ENCODE measurements at places on chromosomes 13 and 19.

GRCh38 chr19:46785054-46785979, 3.1 kb downstream of the SLC1A5 start:
- peak; percentile 16 for DNase-seq

- DNase-seq = no peak
These were observed 7.0 kb upstream of the LILRA4 start for GRCh38 chr19:54345938-54346386.

- DNase-seq = peak; percentile 27
These were observed 1.3 kb downstream of the ZNF175 start for GRCh38 chr19:51572410-51572809.

DNA sequence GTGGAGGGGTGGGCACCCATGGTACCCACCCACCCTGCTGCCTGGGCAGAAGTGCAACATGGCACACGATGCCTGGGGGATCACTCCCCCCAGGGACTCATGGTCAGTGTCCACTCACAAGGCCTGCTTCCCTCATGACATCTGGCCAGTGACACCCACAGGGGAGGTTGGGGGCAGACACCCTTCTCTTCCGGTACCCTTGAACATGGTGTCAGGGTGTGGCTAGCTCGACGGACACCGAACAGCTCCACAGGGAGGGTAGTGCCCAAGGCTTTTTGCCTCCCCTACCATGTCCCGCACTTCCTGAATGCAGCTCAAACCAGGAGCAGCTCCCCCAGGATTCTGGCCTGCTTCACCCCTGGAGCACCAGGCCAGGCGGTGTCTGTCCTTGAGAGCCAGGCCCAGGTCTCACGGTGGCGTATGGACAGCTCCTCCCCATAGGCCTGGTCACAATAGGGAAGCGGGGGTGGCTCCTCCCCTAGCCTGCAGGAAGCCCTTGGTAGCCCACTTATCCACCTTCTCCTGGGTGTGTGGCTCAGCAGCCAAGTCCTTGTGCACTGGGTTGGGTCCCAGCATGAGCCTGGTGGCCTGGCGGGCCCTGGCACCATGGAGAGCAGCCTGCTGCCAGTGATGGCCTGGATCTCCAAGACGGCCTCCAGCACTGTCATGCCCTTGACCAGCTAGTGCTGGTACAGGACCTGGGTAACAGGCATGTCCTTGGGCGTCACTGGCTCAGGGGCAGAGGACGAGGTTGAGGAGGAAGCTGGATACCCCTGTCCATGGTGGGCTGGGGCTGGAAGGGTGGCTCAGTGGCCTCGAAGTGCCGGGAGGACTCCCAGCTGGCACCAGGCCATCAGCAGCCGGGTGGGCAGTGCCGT, 7.8 kb downstream of the ACP4 start:
- no peak for DNase-seq

DNA sequence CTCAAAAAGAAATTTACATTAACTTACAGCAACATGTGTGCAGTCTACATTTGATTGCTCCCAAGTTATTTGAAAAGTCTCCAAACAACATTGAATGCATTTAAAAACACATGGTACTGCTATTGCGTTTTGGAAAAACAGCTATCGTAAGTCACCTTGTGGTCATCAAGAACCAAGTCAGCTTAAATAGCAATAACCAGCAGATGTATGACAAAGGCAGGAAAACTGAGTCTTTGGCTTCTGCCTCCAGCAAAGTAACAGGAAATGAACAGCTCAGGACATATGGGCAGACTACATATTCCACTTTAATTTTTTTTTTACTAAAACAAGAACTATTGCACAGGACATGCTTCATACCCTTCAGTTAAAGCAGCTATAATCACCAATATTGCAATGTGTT, 580.6 kb upstream of the SPRY2 start:
- DNase-seq = peak; percentile 62

DNA sequence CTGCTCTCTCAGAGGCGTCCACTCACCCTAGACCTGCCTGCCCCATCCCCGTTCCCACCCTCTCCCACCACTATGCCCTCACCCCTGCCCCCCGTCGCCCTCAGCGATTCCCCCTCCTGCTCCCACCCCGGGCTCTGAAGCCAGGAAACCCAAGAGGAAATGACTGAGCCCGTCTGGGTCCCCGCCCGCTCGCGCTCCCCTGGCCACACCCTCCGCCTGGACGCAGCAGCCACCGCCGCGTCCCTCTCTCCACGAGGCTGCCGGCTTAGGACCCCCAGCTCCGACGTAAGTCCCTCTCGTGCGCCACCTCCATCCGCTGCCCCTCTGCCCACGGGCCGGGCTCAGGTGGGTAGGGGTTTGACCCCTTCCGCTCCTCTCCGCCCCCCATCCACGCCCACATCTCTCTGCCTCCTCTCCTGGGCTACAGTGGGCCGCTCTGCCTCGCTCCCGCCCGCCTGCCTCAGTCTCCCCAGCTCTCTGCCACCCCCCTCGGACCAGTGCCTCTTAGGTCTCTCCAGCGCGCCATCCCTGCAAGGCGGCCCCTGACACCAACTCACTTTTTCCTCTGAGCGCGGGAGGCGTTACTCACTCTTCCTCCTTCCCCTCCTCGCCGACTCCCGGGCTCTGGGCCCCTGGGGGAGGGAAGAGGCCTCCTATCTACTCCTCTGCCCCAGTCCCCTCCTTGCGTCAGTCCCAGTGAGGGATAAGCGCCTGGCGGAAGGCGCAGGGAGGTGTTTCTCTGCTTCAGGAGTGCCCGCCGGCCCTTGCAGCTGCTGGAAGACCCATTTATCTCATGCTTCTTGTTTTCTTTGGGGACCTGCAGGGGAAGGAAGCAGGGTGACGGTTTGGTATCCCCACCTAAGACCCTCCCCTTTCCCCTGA, at the start of gene FXYD5:
TSS of gene FXYD5 (plus strand) at position 211 of the 882 bp plus-strand sequence. CDS start 816 bp downstream, outside the sequence.
- DNase-seq = peak; percentile 80

DNA sequence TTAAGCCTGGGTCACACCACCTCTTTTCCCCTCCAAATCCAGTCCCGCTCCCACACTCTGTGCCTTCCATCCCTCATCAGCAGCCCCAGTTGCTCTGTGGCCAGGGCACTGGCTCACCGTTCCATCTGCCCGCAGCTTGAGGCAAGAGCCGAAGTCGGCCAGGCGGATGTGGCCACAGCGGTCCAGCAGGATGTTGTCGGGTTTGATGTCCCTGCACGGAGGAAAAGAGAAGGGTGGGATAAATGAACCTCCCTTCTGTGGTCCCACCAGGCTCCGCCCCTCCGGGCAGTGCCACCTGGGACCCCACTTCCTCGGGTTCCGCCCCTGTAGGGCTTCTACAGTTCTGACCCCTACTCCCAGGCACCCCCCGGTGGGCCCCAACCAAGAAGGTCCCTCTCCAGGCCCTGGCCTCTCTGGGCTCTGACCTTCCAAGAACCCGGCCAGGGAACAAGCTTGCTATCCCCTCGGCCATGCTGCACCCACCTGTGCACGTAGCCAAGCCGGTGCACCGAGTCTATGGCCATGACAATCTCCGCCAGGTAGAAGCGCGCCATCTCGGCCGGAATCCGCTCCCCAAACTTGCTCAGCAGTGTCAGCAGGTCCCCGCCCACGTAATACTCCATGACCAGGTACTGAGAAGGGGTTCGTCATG, 4.2 kb downstream of the DMPK start:
- no peak for DNase-seq

DNA sequence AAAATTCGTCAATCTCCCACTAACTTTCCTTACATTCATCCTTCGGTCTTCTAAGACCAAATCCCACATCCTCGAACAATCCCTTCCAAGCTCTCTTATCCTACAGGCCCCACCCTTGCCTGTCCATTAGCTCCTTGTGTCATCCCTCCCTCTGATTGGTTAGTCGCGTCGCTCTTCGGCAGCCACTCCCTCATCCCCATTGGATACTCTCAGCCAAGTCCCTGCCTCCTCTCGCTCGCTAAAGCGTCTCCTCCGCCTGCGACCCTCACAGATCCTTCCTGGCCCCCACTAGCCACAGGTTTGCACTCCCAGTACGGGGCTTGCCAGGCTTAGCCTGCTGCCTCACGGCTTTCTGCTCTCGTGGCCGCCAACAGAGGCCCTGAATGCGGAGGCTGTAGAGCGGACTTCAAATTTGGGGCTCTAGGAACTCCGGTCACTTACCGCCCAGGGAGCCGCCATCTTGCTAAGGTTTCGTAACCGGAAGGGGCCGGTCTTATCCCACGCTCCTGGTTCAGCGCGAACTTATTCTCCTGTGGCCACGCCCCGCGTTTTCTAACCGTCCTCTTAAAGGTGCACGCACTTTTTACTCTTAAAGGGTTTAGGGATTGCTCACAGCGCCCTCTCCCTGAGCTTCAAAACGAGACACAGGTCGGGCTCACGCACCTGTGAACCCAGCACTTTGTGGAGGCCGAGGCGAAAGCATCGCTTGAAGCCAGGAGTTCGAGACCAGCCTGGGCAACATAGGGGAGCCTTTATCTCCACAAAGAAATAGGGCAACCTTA, at the start of gene DMAC2:
TSS of gene DMAC2 (minus strand) at position 472 of the 782 bp plus-strand sequence. CDS start at position 459, 13 bp downstream.
- peak; percentile 97 for DNase-seq

DNA sequence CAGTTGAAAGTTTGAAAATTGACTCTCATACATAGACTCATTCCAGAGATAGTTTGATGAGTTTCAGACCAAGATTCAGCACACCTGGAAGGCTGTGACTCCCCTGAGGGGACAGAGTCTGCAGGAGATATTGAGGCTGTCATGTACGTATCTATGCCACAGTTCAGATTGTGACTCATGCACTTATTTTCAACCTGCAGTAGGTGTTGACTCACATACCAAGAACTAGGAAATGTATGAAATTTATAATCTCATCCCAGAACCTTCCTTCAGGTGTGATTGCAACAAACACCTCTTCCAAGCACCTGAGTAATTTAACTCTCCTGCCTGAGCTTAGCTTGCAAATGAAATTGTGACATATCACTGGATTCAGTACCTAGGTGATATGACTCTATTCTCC, 64.4 kb upstream of the ZNF43 start:
- no peak for DNase-seq

GRCh38 chr13:52879950-52880741, 31.7 kb upstream of the PCDH8 start:
- no peak for DNase-seq

DNA sequence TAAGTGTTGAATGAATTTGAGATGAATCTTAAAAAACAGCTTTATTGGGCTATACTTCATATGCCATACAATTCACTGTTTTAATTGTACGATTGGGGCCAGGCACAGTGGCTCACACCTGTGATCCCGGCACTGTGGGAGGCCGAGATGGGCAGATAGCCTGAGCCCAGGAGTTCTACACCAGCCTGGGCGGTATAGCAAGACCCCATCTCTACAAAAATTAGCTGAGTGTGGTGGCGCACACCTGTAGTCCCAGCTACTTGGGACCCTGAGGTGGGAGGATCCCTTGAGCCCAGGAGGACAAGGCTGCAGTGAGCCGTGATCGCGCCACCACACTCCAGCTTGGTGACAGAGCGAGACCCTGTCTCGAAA, 10.3 kb downstream of the ARID3A start:
- no peak for DNase-seq

DNA sequence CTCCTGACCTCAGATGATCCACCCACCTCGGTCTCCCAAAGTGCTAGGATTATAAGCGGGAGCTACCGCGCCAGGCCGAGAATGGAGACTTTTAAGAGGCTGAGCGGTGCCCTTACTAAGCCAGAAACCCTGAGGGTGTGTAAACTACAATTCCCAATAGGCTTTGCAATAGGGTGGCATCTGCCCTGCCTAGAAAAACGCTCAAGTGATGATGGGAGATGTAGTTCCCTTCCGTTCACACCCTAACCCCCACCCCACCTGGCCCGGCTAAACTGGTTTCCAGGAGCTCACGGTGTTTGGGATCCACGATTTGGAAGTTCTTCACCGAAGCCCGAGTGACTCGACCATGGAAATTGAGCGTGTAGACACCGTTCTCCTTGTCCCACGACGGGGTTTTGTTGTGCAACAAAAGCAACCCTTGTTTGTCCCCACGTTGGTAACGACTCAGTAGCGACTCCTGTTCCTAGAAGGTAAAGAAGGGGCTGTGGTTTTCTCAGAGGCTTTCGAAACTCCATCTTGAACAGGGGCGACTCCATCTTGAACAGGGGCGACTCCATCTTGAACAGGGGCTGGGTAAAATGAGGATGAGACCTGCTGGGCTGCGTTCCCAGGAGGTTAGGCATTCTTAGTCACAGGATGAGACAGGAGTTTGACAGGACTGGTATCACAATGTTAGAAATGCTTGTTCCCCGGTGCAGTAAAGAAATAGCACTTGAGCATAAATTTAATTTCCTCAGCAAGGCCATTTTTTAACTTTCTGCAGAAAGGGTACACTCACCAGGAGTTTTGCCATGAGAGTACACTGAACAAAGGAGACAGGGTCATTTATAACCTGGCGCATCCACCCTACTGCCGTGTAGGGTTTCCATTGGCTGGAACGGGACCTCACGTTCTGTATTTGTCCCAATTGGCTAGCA, 9.8 kb downstream of the PPP1R15A start:
- no peak for DNase-seq

DNA sequence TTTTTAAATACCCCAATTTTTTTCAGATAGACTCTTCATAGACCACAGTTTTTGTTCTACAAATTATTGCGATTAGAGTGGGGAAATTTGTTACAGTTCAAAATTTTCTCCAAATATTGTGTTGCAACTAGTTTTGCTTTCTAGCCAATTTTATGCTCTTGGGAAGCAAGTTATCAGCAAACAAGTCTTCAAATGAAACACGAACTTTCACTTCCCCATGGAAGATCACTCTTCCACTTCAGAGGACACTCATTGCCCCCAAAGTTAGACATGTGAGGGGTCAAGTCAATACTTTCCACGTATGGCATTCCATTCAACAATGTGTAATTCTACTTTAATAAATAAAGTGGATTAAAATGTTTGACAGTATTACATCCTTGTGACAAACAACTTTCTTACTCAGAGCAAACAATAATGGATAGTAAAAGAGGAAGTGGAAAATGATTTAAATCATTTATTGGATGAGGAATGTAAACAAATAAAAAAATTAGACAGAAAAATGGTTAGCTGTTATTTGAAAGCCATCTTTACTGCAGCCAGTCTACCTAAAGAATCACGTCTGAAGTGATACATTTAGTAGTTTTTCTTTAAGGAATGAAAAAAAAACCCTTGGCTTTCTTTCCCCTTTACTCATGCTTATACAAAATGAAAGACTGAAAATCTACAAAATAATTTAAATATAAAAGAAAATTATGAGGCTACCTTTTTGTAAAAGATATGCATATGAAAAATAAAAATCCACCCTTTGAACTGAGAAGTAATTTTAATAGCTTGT, 41.2 kb upstream of the TNFSF11 start:
- no peak for DNase-seq

- DNase-seq = no peak
These were observed 2.8 kb downstream of the FXYD3 start for GRCh38 chr19:35118268-35119020.
